ENCODE measurements at places on chromosomes 12 and 14.

DNA sequence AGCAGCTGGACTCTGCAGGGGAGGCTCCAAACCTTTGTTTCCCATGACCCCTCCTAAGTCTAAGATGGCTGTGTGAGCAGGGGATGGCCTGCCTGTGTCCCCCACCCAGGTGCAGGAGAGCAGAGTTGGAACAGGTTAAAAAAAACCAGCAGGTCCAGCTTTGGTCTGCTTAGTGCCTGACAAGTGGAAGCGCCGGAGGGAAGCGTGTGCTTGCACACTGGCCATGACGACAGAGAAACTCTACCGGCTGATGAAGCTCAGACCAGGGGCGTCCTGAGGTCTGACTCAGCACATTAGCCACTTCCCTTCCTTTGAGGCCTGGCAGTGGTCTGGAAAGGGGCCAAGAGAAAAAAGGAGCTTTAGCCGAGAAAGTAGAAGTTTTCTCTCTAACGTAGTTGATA is 280.1 kb downstream of the VRK1 start:
- peak; percentile 84 for DNase-seq

DNA sequence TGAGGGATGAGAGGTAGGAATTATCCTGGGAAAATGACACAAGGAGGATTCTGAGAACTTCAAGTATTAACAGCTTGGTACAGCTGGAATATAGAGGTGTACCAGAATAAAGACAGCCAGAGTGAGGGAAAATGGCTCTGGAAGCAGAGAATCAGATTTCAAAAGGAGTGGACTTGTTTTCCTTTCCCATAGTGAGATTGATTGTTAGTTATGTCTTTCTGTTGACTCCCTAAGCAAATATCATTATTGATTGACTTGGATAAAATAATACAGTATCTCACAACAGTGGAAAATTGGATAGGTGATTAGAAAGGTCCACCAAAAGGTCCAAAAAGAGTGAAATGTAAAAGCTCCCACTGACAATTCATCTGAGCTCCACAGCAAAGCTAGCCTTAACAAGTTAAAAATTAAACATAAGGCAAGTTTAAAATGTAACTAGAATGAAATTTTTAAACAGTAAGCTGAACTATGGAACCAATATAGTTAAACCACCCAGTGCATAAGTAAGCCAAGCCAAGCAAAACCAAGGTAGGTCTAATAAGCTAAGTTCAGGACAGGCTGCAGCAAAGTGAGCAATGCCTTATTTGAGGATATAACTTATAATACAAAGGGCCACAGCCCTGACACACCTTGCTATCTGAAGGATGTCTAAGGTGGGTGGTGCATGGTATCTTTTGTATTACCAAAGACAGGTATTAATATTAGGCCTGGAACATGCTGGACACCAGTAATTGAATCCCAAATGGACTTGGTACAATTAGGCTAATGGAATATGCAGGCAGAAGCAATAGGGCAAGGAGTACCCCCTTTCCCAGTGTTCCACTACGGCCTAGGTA is 21.8 kb downstream of the ENTPD5 start:
- DNase-seq: no peak

DNA sequence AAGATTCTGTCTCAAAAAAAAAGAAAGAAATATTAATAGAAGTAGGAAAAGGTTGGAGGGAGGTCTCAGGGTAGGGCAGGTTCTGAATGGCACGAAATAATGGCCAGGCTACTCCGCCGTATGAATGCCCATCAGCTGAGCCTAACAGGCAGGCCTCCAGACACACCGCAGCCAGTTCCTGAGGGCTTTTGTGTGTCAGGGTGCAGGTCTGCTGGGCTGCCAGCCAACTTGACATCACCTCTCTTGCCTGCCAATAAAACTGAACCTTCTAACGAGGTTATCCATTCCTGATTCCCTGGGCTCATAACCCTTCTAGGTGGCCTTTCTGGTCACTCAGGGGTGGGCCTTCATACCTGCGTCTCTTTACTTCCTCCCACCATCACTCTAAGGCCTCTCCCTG is 3.0 kb downstream of the IFI27 start:
- DNase-seq: no peak

DNA sequence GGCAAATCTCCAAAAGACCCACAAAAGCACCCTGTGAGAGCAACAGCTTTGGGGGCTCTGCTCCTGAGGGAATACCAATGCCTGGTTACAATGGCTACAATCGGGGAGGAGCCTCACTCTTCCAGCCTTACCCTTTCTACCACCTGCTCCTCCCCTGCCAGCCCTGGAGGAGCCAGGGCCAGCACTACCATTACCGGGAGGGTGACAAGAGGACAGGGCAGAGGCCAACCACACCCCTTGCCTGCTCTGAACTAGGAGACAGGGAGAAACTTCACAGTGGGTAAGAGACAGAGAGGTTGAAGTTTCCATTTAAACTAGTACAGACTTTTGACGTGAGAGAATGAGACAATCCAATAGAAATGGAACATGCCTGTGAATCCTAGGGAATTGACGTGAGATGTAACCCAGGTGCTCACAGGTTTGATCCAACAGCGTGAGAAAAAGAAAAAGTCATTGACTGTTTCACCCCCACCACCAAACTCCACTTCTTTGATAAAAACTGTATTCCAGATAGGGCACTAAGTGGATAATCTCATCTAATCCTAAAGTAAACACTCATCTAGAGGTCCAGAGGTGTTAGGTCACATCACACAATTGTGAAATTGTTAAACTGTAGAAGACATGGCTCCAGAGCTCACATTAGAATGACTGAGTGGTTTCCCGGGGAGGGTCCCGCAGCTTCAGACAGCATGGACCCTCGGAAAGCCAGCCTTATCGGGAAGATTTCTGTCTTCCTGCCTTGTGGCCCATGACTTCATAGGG is 8.4 kb upstream of the TC2N start:
- no peak for DNase-seq

DNA sequence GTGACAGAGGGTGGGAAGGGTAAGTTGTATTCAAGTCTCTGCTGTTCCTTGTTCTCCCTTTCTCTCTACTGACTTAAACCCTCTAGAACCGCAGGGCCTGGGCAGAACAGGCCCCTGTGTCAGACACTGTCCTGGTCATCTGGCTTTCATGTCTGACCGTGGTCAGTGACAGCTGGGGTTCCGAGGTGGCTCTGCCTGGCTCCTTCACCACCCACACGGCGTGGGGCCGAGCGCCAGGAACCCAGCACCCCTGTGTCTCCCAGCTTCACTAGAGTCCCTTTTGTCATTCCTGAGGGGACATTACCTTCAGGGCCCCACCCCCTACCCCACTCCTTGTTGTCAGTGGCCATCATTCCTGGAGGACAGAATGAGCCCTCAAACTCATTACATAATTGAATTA is 168.9 kb downstream of the ADGRD1 start:
- DNase-seq: no peak

GRCh38 chr12:132170094-132170636 is 25.9 kb downstream of the NOC4L start:
- no peak for DNase-seq

DNA sequence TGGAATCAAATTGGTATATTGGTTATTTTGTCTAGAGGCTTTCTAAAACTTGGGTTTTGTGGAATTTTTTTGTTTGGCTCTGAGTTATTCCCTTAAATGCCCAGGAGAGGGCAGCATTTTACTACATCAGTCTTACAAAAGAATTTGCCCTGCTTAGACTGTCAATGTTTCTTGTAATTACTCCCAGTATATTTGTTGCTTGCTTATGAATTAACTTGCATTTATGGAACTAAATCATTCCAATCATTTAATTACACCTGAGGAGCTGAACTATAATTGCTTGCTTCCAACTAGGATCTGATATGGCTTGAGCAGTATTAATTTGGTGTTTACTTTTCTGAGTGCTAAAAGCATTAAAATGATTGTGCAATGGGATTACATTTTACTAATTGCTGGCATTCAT is 48.7 kb downstream of the MIPOL1 start:
- DNase-seq: peak; percentile 28

GRCh38 chr14:67853715-67854114 is 34.1 kb downstream of the RAD51B start:
- DNase-seq: peak; percentile 37

DNA sequence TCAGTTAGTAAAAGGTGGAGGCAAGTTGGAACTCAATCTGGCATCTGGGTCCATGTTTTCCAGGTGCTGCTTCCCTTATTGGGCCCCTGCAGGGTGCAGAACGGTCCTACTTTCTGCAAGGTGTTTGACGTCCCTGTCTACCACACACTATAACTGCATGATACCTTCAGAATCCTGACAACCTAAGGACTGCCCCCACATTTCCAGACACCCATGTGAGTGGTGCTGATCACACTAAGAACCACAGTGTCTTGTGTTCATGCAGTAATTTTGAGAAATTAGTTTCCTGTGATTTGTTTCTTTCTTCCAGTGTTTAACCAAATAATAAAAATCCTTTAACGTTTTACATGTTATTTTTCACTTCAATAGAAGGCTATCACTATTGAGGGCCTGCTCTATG is 121.1 kb upstream of the MDM1 start:
- DNase-seq: no peak

DNA sequence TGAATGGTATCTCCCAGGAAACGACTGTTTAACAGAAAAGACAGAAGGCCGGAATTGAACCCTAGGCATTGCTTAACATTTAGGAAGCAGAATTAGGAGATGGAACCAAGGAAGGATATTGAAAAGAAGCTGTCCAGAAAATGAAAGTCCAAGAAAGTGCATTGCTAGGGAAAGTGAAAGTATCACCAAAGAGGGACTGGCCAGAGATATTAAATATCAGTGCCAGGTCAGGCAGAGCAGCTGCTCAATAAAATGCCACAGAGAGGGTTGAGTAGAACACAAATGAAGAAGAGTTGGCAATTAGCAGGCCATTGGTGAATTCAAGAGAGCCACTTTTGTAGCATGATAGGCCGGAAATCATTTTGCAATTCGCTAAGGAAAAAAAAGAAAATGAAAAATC is 101.6 kb downstream of the CFAP54 start:
- DNase-seq: no peak

GRCh38 chr14:54000341-54000811 is 43.8 kb upstream of the BMP4 start:
- no peak for DNase-seq

- no peak for DNase-seq
Observed at GRCh38 chr12:115946867-115947695, 330.4 kb downstream of the MED13L start.

GRCh38 chr14:99675382-99675835 is 8.7 kb upstream of the CYP46A1 start:
- DNase-seq: no peak

- DNase-seq: no peak
Observed at GRCh38 chr12:117231750-117232149, 41.5 kb upstream of the FBXO21 start.

- DNase-seq: no peak
Observed at GRCh38 chr14:92991536-92991935, 68.6 kb downstream of the CHGA start.

GRCh38 chr12:38691164-38691563 is 214.2 kb downstream of the CPNE8 start:
- no peak for DNase-seq

DNA sequence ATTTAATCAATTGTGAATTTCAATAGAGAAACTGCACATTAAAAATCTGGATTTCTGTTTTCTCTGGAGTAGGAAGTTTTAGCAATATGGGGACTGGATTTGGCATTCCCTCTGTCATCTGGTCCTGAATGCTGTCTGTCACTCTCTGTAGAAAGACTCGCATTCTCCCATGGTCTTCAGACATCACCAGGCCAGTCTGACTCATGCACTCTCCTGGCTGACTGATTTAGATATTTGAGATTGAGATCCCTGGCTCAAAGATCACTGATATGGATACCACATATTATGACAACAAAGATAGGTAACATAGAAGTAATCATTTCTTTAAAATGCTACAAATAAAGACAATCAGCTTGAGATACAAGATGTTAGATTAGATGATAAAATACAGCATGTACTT is 524.5 kb downstream of the GALC start:
- DNase-seq: no peak

DNA sequence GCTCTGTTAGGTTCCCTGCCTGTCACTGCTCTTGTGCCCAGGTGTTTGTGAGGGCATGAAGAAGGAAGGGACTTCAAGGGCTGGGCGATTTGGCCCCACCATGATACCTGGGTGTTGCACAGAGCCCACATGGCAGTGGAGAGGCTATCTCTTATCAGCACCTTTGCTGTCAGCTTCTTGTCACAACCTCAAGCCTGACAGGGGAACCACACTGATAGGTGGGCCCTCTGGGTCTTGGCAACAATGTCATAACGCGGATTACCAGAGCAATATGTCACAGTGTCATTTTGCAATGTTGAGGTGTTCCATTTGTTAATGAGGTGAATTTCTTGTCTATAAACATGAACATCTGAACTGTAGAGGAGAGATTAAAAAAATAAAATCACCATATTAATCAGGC is 22.9 kb upstream of the CACNA1C start:
- DNase-seq: no peak

- no peak for DNase-seq
Observed at GRCh38 chr14:31118892-31119291, 88.7 kb downstream of the HECTD1 start.

DNA sequence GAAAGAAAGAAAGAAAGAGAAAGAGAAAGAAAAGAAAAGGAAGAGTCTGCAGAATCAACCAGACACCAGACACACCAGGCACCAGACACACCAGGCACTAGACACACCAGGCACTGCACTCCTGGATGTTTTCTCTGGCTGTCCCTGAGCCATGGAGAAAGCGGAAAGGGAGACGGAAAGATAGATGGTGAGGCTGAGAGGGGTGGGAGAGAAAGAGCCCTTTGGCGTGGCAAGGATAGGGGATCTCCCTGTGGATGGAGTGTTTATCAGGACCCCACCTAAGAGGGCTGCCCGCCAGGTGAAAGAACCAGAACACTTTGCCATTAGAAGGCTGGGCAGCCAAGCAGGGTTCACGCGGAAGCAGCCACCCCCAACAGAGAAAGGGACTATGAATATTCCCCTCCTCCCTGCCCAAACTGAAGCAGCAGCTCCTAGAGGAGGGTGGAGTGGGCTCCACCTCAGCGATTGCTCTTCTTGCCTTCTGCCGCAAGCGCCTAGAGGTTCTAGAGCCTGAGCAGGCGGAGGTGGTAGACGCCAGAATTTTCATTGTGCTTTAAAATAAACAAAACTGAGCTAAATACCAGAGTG is 13.4 kb downstream of the ST8SIA1 start:
- DNase-seq: no peak

GRCh38 chr12:48712209-48712608 is 4.3 kb downstream of the CCNT1 start:
- DNase-seq: no peak

DNA sequence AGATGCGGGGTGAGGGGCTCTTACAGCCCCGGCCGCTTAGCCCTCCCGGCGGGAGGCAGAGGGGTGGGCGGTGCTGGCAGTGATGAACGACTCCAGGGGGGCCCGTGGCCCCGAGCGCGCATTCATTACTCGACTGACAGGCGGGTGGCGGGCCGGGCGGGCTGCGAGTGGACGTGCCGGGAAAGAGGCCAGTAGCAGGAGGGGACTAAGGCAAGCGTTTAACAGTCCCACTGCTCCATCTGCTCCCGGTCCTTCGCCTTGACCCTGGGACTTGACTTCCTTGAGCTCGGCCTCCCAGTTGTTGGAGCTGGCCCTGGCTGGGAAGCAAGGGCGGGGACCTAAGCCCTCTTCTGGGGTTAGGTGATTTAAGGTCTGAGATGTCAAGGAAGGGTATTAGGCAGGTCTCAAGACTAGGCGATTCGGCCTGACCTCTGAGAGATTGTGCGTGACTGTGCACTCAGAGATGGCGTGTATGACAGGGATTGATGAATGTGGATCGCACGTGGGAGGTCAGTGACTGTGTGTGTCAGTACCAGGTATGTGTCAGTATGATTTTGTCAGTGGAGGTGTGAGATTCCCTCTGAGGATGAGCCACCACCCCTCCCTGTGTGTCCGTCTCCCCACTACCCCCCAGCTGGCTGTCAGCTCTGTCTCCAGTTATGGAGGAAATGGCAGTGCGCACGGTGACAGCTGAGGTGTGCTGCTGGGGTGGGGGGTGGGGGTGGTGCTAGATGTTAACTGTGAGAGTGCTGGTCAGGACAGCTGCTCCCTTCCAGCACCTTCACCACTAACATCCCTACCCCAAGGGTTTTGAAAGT is 3.6 kb upstream of the DNAJC22 start:
- DNase-seq: no peak

All from AML-193 (cell line).